Renal cortical epithelial cell (primary cell): ENCODE measurements at places on chromosomes 12 and 14.

GRCh38 chr14:48331421-48331820 lies 656.0 kb upstream of the MDGA2 start:
- DNase-seq = peak; percentile 46

GRCh38 chr14:56887216-56887615 lies 76.9 kb upstream of the OTX2 start:
- no peak for DNase-seq

GRCh38 chr14:99468836-99469592 lies 11.6 kb downstream of the SETD3 start:
- no peak for DNase-seq

GRCh38 chr12:120370343-120371243 lies 1.6 kb upstream of the MSI1 start:
- DNase-seq = no peak

DNA sequence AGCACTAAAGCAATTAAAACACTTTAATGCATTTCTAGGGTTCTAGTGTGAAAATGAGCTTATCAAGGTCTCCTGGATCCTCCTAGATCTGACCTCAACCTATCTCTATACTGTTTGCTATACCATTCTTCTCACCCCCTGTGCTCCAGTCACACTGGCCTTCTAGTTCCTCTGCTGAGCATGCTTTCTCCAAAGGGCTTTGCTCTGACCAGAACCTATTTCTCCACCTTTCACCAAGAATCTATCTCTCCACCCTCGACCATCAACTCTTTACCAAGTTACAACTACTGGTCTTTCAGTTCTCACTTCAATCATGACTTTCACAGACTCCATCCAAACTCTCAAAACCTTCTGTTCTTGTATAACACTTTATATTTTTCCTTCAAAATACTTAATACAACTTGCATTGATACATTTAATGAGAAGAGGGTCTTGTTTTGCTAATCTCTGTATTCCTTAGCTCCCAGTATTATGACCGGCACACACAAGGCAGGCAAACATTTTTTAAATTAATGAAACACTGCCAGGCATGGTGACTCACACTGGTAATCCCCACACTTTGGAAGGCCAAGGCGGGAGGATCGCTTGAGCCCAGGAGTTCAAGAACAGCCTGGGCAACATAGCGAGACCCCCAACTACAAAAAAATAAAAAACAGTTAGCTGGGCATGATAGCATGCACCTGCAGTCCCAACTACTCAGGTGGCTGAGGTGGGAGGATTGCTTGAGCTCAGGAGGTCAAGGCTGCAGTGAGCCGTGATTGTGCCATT lies 22.8 kb downstream of the PPP1R12A start:
- DNase-seq = peak; percentile 54

- DNase-seq = no peak
These were observed 2.2 kb downstream of the CERS5 start for GRCh38 chr12:50164963-50165362.

- no peak for DNase-seq
These were observed 84.3 kb upstream of the NCOR2 start for GRCh38 chr12:124651516-124652273.

DNA sequence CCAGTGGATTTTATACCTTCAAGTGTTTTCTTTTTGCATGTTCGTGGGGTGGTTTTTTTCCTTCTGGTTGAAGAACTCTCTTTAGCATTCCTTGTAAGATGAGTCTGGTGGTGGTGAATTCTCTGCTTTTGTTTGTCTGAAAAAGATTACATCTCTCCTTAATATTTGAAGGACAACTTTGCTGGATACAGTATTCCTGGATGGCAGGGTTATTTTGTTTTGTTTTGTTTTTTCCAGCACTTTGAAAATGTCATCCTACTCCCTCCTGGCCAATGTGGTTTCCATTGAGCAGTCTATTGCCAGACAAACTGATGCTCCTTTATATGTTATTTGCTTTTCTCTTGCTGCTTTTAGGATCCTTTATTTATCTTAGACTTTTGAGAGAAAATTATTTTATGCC lies 43.2 kb upstream of the ZFP36L1 start:
- no peak for DNase-seq

GRCh38 chr12:31325524-31325875 lies 450 bp downstream of the SINHCAF start:
- DNase-seq = no peak

GRCh38 chr12:11581179-11581755 lies 68.2 kb upstream of the ETV6 start:
- peak; percentile 76 for DNase-seq

DNA sequence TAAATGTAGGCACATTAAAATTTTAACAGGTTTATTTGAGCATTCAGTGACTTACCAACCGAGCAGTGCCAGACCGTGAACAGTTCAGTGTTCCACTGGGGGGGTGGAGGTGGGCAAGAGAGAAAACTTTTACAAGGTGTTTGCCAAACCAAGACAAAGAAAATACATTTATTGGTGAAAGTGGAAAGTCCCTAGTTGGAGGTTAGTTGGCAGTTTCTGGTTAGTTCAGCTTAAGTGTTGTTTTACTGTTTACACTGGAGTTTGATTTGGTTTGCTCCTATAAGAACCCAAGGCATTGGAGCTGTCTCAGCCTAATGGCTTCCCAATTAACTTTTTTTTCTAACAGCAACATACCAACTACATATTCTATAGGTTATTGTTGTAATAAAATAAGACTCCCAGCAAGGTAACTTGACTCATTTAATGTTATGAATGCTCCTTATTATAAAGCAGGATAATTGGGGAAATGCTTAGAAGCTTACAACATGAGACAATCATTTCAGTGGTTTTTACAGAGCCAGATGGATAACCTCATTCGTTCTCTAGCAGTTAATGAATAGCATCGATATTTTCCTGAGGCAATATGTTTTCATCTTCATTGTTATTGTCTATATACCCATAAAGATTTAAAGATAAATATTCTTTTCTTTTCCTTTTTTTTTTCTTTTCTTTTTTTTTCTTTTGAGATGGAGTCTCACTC lies 115.8 kb downstream of the ETNK1 start:
- DNase-seq = peak; percentile 43

DNA sequence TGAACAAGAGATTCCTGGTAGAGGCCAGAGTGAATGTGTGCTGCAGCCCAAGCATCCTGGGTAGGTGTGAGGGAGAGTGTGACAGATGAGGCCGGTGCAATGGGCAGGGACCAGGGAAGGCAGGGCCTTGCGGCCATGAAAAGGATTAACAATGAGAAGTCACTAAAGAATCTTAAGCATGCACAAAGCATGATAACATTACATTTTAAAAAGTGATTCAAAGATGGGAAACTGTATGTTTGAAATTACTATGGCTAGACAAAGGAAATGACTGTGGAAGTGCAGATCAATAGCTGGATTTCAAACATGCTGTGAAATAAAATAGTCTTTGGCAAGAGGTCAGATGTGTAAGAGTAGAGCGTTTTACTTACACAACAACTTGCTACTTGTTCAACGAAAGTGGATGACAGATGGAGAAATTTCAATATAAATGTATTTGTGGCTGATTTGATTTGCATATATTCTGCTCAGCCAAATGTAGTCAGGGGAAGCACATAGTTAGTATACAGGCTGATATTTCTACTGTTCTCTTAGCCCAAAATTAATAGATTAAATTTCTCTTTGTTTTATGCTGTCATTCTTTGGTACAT lies 175.5 kb downstream of the CCDC59 start:
- no peak for DNase-seq

- no peak for DNase-seq
These were observed 485.8 kb downstream of the VRK1 start for GRCh38 chr14:97283005-97283403.

DNA sequence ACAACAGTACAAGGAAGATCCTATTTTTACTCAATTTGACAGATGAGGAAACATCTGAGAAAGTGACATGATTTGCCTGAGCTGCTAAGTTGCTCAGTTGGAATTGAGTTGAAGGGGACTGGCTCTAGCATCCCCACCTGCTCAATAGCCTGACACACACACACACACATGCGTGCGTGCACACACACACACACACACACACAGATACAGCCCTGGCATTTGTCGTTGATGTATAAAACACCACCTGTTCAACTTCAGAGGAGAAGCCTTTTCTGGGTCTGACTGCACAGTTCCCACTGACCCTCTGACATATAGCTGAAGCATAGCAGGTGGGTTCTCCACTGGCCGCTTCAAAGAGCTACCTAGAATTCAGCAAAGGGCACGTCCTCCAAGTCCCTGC lies 1045.9 kb downstream of the VRK1 start:
- no peak for DNase-seq

DNA sequence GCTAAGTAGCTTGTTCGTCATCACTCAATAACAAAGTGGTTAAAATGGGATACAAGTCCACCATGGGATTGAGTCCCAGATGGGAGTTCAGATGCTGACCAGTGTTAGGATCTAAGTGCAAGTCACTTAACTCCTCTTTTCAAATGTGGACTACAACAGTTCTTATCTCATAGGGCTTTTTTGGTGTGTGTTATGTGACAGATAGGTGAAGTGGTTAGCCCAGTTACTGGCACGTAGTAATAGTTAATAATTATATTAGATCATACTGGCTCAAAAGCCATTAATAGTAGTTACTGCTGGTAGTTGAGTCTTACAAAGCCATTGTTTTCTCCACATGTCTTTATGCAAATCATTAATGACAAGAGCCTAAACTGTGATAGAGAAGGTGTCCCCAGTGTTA lies 73.2 kb downstream of the RCOR1 start:
- peak; percentile 28 for DNase-seq

DNA sequence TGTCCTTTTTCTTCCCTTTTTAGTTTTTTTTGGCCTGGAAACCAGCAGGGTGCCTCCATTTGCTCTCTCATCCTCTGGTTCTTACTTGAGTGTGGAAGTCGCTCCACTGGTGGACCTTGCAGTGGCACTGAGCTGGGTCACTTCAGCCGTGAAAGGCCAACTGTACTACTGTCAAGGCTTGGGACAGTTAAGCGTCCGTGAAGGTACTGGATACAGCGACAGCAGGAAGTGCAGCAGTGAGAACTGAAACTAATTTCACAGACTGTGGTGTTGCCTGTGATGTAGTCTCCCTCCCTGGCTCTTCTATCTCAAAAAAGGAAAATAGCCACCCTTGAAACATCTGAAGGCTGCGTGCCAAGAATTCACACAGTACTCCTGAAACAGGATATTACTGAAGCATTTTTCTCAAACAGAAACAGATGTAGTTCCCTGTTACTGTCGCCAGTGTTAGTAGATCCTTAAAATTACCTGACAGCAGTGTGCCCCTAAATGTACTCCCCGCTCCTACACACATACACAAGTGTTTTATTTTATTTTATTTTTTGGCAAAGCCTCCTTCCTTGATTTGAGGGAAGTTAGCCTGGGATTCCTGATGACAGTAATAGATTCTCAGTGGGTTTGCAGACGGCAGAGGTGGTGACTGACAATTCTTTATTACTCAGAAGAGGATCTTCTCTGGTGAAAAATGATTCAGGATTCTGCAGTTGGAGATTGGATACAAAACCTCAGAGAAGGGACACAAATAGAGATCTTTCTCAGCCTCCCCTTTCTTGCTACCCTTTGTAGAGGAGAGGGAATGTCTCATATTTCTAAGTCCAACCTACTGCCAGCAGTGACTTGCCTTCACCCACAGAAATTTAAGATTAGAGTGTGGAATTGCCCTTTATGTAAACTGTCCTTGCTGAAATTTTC lies 4.4 kb downstream of the SUSD6 start:
- peak; percentile 54 for DNase-seq

- no peak for DNase-seq
These were observed 751.5 kb upstream of the ALG10B start for GRCh38 chr12:37565112-37565511.

GRCh38 chr14:43503508-43503907 lies 1003.6 kb downstream of the FSCB start:
- DNase-seq = no peak
